Mesangial cell (primary cell): ENCODE measurements at places on chromosomes 13 and 19. TPM values are rescaled to one million over a fixed set of nuclear protein-coding genes. Genes with fewer than 3 reads are reported as not detected.

Gene PEAK3
- not detected in 2 replicates for total RNA-seq

Gene ZNF223
- total RNA-seq = 1.9 and 2.1 TPM in 2 replicates

Gene ZNF112
- 2.3 and 3.7 TPM in 2 replicates for total RNA-seq

Gene ZNF160
- 8.3 and 17.1 TPM in 2 replicates for total RNA-seq

Gene KLK1
- not detected in 2 replicates for total RNA-seq
